ENCODE measurements at places on chromosomes 16 and 17.
A peak's percentile ranks its signal among the peaks of the same experiment; 100 is the strongest.

- DNase-seq, result no peak
Measured at GRCh38 chr17:48442819-48443218, 12.8 kb upstream of the SKAP1 start.

GRCh38 chr16:6726621-6727020 is 606.0 kb upstream of the RBFOX1 start:
- DNase-seq, result peak; percentile 23

DNA sequence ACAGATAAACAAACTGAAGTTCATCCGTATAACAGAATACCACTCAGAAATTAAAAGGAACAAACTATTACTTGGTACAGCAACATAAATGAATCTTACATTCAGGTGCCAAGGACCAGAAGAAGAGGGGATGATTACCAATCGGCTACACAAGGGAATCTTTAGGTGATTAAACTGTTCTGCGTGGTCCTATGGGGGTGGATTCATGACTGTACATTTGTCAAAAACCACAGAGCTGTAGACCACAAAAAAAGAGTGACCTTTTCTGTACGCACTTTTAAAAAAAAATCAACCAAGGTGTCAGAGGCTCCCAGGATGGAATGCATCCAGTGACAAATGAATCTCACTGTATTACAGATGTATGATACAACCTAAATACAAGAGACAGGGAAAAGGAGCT is 110.8 kb downstream of the CDYL2 start:
- no peak for DNase-seq

GRCh38 chr16:55711959-55712876 is 56.4 kb downstream of the SLC6A2 start:
- no peak for DNase-seq

DNA sequence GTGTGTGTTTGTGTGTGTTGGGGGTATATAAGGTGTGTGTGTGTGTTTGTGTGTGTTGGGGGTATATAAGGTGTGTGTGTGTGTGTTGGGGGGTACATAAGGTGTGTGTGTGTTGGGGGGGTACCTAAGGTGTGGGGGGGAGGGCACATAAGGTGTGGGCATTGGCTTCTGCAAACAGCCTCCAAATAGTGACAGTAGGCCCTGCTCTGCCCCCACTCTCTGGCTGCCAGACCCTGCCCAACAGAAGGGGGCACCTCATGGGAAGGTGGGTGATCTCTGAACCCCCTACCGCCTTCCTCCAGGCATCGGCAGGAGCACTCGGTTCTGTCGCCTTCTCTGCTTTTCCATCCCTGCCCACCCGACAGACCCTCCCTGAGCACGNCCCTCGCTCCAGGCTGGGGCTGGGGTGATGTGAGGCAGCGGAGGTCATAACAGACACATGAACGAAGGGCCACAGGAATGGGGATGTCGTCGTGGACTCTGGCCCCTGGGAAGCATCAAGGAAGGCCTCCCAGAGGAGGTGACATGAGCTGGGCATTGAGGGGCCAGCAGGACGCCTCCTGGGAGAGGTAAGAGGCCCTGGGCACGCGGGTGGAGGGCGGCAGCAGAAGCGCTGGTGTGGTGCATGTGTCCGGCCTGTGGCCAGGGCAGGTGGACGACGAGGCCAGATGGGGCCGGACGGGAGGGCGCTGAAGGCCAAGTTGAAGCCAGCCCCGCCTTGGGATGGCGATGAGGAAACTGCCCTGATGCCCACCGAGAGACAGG is 136.6 kb upstream of the RPH3AL start:
- no peak for DNase-seq

- no peak for DNase-seq
Measured at GRCh38 chr16:4976611-4977145, 18.5 kb downstream of the SEC14L5 start.

DNA sequence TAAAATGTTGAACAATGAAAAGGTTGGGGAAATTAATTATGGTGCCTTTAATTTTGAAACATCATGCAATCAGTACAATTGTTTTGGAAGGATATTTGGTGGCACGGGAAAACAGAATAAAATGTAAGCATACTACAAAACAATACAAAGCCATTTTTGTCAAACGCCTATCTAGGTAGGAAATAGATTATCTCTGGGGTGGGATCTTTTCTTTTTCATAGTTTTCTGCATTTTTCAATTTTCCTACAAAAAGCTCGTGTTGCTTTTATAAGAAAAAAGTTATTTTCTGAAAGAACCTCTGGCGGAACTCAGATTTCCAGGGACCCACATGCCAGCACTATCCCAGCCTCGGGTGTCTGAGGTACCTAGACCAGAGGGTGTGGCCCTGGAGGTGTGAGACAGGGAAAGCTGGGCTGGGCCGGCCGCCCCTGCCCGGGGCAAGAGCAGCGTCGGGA is 961 bp upstream of the MAP3K3 start:
- DNase-seq, result no peak

DNA sequence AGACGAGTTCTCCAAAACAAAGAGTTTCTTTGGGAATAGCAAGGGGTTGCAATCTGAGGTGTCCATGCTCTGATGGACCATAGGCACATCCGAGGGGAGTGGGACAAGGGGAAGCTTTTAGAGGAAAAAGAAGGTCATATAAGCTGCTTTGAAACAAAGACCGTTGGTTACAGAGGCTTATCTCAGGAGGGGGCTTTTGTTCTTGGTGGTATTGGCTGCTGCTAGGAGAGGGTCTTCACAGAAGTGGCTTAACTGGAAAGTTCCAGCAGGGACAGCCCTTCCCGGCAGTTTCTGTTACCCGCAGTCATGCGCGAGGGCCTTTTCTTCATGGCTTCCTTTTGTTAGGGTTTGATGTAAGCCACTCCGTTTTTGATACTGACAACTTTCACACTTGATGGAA is 76.0 kb downstream of the RAP1GAP2 start:
- DNase-seq, result no peak

GRCh38 chr17:9825641-9826150 is at the start of gene GLP2R:
GLP2R (plus strand) TSS chr17:9825924; CDS start chr17:9826064, 140 bp downstream.
- no peak for DNase-seq

DNA sequence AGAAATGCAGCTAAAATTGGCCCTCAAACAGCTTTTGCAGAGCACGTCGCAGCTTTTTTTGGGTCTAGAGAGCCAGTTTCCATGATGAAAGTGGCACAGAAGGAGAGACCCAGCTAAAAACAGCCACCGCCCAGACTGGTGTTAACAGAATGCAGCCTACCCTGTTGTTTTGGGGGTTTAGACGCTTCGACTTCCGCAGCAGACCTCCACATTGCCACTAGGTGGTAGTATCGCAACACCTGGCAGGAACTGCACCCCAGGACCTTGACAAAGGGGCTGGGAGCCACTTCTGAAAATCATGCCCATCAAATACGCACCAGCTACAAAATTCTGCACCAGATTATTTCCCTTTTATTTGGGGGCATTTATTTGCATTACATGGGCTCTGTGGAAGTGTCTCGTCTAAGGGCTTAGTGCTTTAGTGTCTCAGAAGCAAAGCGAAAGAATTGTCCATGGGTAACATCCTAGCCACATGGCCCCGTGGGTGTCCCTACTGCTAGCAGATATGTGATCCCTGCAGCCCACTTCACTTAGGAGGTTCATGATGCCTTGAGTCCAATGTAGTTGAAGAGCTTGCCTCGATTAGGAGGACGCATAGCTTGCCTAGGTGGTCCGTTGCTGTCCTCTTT is 167.1 kb downstream of the HAPSTR1 start:
- DNase-seq, result no peak

DNA sequence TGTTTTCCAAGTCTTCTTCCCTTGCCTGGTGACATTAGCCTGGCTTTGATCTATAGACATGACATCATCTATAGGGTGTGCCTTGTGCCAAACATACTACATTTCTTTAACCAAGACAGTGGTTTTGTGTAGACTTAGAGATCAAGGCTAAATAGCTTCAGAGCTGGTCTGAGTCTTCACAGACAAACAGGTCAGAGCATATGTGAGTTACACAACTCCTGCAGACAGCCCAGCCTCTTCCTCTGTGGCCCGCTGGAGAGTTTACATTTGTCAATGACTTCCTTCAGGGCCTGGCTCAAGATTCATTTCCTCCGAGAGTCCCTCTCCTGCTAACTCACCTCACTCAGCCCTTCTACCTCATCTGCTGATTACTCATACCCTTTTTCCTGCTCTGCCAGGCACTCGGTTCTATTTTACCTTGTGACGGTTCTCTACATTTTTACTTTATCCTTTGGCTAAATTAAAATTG is 73.1 kb upstream of the TANC2 start:
- DNase-seq, result no peak

DNA sequence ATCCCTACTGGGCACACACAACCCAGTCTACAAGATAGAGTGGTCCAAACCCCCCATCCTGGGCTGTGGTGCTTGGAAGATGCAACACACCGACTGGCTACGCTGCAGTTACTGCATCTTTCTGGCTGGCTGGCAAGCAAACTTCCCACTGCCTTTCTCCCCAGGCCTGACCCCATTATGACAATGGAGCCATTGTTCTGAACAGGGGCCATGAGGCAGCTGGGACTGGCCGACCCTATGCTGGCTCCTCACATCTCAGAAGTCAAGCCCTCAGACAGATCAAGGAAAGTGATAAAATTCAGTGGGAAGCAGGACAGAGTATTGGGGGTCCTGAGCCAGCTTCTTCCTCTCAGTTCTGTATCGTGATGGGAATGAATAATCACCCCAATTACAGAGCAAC is 364.1 kb upstream of the ASIC2 start:
- no peak for DNase-seq

DNA sequence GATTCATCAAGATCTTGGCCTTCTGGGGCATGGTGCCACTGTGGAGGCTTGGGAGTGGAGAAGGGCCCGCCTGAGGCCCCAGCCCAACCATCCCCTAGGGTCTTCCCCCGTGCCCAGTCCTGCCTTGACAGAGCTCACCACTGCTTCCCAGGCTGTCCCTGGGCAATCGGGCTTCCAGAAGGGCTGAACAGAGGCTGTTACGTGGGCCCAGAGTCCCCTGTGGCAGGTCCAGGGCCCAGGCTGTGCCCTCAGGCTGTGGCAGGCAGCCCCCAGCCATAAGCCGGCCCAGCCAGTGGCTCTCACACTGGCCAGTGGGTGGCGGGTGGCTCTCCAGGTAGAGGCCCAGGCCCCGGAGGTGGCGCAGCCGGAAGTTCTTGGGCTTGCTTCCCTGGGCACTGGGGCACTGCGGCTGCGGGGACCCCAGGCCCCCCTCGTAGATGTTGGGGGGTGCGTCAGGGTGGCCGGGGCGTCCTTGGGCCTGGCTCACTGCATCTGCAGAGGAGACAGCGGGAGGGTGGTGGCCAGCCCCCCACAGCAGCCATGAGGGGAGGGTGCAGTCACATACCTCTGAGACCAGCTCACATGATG is 809 bp downstream of the C16orf90 start:
- DNase-seq, result no peak

DNA sequence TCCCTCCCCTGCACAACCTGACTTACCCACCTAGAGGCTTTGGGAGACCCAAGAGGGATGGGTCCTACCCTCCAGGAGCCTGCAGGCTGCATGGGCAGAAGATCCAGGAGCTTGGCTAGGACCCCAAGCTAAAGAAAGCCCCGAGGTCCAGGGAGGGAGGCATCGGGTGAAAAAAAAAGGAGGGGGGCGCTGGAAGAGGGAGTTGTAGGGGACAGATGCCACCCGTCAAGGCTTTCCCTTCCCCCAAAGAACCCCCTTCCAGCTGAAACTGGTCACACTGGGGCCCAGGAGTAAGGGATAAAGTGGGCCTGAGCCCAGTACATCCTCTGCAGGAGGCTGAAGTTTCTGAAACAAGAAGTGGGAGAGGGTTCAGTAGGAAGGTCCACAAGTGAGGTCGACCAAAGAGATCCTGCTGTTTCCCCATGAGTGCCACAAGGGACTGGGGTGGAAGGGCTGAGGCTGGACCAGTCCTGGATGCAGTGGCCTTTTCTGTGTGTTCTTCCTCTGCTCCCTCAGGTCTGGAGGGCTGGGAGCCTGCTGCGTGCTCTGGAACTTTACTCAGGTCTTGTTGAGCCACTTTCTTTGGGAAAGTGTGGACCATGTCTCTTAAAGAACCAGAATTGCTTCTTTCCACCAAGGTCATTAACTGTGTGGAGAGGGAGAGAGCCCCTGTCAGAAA is 14.2 kb upstream of the CBFB start:
- no peak for DNase-seq

DNA sequence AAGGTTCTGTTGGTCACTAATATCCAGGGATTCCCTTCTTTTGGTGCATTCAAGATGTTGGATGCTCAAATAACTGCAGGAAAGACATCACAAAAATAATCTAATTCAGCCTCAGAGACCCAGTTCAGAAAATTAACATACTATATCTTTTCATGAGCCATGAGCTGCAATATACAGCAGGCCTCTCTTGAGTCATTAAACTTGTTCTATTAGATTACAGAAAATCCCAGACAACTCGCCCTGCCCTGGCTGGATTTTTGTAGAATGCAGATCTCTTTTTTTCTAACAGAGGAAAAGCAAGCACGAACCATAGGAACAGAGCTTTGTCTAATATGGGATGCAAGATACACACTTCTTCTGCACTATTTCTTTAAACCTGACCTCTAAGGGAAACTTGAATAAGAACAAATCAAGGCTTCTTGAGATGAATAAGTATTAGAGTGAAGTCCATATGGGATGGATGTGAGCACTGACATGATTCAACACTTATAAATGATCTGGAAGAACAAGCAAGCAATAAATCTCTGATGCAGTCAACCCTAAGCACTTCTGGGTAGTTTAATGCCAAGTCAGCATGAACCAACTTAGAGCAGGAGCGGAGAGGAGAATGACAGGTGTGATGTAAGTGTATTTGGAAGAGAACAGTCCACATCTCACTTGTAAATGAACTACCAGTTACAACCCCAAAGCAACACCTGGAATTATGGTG is 70.7 kb upstream of the GNAO1 start:
- DNase-seq, result no peak

DNA sequence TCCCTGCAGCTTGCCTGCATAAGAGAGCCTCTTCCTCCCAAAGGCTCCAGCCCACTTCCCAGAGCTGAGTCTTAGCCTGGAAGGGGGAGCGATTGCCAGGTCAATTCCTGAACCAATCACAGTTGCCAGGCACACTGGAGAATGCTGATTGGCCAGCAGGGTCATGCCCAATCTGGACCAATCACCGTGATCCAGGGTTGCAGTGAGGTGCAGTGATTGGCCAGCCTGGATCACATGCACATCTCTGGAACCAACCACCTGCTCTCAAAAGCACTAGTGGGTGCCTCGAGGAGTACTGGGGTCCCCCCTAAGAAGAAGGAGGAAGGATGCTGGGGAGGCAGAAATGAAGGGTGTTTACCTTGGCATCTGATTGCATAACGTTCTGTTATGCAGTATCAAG is 18.4 kb downstream of the NAGPA start:
- no peak for DNase-seq

DNA sequence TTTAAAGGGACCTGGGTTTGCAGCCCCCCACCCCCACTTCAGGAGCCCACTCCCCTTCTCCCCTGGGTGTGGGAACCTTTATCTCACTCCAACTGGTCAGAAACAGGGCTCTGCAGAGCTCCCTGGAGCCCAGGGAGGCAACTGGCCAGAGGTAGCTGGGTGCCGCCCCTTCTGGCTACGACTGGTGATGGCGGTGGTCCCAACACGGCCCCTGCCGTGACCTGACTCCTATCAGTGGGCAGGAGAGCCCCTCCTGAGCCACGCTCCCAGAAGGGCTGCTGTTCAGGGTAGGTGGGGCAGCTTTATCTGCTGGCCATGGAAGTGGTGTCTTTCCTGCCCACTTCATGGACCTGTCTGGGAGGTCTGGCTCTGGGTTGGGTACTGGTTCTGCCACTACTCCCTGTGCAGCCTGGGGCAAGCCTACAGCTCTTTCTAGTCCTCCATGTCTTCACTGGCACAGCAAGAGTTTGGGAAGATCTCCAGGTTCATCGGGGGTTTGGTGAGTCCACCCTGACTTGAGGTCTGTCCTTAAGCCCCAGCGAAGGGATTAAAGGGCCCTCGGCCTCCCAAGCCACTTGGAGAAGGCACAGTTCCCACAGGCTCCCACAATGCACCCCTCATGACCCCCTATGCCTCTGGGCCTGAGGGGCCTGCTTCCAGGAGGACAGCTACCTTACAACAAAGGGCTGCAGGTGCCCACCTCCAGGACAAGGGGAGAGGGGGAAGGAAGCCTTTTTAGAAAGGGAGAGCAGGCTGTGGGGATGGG is 5.5 kb upstream of the SREBF1 start:
- no peak for DNase-seq

Measured in cerebellar nuclear complex (tissue), 1 donor.